CD4-positive, alpha-beta T cell treated with Interferon alpha-2 for 1 hour (primary cell): ENCODE measurements at places on chromosomes 7 and 10.

DNA sequence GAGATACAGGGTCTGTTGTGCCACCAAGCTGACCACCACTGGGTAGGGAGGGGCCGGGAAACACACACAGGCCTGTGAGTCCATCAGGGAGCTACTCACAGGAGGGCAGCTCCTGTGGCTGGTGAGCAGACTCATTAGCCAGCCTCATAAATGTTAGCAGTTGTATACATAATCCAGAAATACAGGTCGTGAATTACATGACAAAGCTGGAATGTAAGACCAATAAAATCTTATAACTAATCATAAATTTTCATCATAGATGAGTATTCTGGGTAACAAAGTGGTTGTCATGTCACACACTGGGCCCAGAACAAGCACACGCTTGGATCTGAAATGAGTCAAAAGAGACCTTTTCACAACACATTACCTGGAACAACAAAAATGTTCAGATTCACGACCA lies 642.6 kb upstream of the AUTS2 start:
- DNase-seq, result no peak

GRCh38 chr10:3538291-3538655 lies 246.7 kb downstream of the KLF6 start:
- DNase-seq, result no peak

DNA sequence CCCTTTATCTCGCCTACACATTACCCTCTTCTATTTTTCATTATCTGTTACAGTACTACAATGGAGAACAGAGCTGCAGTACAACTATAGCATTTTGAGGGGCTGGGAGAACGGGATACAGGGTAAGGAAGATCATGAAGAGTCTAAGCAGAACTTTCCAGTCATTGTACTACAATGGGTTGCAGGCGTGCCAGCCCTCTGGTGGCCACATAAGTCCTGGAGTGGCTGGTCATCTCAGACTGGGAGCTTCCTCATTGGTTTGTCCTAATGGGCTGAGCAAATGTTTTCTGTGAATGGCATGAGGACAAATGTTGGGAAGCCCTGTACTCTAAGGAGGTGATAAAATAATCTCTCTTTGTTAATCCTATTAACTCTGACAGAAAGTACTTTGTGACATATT lies 33.0 kb downstream of the TMEM106B start:
- DNase-seq, result no peak

DNA sequence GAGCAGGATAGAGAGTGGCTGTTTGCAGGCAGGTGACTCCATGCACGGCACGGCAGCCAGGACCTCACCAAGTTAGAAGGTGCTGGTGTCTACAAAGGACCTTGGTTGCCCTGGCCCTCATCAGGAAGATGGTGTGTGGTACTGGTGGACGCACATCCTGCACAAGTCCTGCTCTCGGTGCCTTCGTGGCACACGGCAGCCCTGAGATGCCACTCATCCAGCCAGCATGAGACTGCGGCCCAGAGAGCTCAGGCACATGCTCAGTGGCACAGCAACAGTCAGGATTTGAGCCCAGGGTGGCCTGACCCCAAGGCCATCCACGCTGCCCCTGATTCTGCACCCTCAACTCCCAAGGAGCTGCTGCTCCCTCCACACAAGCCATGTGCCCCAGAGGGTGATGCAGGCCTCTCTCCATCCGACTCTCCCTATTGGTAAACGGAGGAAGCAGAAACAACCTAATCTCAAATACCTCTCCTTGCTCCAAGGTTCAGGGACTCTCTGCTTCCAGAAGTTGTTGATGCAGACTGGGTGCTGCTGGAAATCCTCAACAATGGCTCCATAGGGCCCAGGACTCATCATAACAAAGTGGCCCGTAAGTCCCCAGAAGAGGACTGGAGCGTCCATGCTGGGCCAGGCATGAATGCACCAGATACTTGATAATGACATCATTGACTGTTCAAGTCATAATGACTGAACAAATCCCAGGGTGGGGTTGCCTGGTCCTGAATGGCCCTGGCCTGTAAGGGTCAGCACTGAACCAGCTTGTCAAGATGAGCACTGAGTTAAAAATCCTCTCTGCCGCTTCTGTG lies 93.6 kb downstream of the ARHGAP22 start:
- no peak for DNase-seq

DNA sequence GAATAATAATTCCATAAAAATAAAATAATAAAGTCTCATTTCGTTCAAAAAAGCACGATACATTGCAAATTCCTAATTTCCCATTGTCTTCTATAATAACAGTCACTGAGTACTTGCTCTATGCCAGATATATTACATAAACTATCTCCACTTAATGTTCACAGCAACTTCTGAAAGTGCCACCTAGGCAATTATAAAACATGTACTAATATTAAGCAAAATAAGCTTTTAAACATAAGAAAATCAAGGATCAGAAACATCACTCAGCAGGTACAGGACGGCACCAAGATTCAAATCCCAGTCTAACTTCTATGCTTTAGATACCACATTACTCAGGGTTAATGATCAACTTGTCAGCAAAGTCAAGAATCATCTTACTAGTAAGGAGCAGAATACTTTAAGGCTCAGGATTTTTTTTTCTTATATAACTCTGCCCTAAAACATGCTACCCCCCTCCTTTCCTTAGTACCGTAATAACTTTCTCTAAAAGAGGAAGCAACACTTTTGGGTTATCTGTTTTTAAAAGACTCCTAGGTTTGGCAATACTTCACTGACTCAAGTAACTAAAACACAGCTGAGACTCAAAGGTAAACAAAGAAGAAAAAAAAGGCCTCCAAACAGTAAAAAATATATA lies 51.3 kb downstream of the USP6NL start:
- no peak for DNase-seq

GRCh38 chr7:4268040-4268965 lies 413.8 kb upstream of the FOXK1 start:
- no peak for DNase-seq

DNA sequence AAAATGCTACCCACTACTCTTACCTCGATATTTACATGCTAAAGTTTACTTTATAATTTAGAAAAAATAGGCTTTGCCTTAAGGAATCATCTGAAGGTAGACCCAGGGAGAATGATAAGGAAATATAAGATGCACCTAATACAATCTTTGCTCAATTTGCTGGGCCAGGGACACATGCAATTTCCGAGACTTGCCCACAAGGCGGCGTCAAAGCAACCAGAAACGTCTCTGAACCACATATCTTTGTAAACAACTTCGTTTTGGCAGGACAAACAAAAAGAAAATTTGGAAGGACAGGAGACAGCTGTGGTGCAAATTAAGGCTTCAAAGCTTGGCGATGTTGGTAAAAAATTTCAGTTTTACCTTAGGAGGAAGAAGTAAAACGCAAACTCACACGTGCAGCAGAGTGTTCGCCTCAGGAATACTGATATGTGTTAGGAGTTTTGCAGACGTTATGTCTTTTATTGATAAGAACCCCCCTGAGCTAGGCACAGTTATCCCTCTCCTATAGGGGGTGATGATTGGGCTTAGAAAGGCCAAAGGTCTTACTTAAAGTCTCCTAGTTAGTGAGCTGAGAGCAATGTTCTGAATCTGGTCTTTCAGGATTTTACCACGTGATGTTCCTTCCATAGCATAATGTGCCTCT lies 134.3 kb downstream of the PRKCQ start:
- DNase-seq, result peak; percentile 50

DNA sequence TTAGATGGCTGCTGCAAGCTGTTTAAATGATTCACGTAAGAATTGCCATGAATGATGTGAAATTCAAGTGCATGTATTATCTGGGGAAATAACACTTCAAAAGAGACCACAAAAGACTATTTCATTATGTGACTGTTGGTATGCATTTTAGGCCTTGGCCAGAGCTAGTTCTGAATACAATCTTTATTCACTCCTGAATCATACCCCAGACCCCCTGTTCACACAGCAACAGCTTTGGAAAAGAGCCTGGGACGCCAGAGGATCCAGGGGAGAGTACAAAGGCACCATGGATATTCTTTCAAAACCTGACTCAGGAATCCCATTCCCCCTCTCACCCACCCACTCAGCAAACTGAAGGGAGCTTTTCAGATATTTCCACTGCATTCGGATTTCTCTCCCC lies 377.1 kb upstream of the DPP6 start:
- DNase-seq, result no peak

- DNase-seq, result no peak
Observed at GRCh38 chr7:83337050-83337449, 174.4 kb upstream of the PCLO start.

GRCh38 chr7:101858437-101859385 lies 41.3 kb downstream of the CUX1 start:
- no peak for DNase-seq

GRCh38 chr10:28581916-28582315 lies 49.0 kb downstream of the WAC start:
- no peak for DNase-seq

DNA sequence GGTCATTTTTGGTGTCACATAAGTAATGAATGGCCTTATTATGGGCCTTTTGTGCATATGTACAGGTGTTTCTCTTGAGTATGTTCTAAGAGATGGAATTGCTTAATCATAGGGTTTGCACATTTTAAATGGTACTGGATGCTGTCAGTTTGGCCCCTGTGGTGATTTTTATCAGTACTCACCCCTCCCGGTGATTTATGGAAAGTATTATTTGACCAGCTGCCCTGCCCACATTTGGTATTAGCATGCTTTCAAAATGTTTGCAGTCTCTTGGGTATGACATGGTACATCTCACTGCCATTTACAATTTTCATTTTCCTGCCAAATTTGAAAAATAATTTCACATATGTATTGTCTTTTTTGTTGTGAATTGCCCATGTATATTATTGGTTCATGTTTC lies 427.7 kb downstream of the LRMDA start:
- DNase-seq, result no peak

- peak; percentile 79 for DNase-seq
Observed at GRCh38 chr7:134669845-134670373, 23.3 kb downstream of the BPGM start.

DNA sequence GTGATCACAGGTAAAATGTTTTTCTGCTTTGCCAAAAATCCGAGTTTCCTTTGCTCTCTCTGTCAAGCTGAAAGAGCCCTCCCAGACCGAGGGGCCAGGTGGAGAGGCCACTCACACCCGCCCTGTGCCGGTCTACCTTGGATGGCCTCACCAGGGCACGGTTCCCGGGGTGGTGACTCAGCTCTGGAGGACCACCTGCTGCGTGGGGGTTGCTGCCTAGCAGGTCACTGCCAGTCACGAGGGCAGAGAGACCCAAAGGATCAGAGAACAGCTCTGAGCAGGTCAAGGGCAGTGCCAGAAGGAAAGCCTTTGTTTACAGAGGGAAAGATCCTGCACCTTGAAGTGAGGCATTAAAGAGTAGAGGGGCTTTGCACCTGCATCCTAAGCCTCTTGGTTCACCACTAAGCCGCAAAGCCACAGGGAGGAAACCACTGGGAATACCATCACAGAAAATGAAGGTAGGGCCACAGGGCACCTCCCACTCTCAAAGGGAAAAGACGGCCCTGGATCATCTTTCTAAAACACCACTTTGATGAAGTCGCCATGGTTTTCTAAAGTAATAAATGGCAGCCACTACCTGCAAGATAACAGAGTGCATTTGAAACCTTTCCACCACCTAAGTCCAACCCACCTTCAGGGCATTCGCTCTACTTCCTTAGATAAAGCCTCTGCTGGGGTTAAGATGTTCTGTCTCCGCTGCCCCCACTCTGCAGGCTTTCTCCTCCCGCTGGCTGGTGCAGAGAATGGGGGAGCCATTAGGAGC lies 160.3 kb upstream of the KLF14 start:
- no peak for DNase-seq

DNA sequence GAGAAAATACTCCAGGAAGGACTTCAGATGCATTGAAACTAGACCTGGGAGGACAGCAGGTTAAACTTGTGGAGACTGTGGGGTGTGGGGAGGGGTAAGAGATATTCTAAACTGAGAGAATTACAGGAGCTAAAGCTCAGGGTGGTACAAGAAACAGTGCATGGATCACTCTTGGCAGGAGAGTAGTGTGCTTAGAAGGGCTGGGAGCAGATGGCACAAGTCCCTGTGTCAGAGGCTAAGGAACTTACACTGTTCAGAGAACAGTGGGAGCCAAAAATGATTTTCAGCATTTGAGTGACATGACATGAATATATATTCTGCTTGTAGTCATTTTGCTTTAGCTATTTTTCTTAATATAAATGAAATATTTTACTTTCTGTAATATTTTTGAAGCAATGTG lies 36.0 kb upstream of the LAMB1 start:
- no peak for DNase-seq

GRCh38 chr10:73096041-73096448 lies 621 bp downstream of the P4HA1 start:
- peak; percentile 73 for DNase-seq

GRCh38 chr7:112550468-112551060 lies 69.8 kb downstream of the LSMEM1 start:
- DNase-seq, result peak; percentile 29

GRCh38 chr10:108561649-108562048 lies 1361.7 kb downstream of the XPNPEP1 start:
- DNase-seq, result no peak

GRCh38 chr10:61001731-61002122 lies 57.7 kb upstream of the RHOBTB1 start:
- DNase-seq, result no peak

GRCh38 chr7:31066516-31067130 lies 14.5 kb downstream of the ADCYAP1R1 start:
- no peak for DNase-seq

- DNase-seq, result no peak
Observed at GRCh38 chr7:48173756-48174382, 2.6 kb downstream of the ABCA13 start.

GRCh38 chr7:34841326-34841725 lies 183.3 kb downstream of the NPSR1 start:
- DNase-seq, result no peak

GRCh38 chr7:71484380-71484779 lies 352.4 kb downstream of the GALNT17 start:
- no peak for DNase-seq

DNA sequence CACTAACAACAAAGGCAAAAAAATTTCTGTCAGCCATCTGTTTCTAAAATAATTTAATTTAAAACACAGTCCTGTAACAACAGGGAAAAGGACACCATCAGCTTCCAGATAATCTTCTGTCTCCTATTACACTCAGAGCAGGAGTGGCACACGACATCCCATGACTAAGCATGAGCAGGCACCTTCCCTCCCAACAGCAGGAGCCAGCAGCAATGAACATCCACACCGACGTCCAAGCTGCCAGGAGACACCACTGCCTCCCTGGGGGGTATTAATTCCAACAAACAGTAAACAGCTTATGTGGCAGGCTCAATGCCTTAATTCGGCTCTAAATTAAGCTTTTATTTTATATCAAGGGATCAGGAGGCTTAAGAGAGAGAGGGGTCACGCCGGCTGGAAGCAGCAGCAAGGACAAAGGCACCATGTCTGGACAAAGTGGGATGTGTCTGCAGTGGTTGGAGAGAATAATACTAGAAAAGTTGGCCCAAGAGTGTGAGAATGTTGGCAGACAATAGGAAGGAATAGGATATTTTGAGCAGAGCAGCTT lies 45.7 kb downstream of the KIAA1549 start:
- DNase-seq, result no peak

- no peak for DNase-seq
Observed at GRCh38 chr7:44736896-44737295, 11.8 kb upstream of the ZMIZ2 start.

GRCh38 chr10:133364645-133365431 lies 7.0 kb upstream of the FUOM start:
- DNase-seq, result no peak

GRCh38 chr10:76916536-76916935 lies 721.1 kb downstream of the KCNMA1 start:
- DNase-seq, result no peak

- DNase-seq, result peak; percentile 89
Observed at GRCh38 chr7:2353936-2354185, 766 bp upstream of the EIF3B start.
